ENCODE measurements at places on chromosomes 3 and 15.

DNA sequence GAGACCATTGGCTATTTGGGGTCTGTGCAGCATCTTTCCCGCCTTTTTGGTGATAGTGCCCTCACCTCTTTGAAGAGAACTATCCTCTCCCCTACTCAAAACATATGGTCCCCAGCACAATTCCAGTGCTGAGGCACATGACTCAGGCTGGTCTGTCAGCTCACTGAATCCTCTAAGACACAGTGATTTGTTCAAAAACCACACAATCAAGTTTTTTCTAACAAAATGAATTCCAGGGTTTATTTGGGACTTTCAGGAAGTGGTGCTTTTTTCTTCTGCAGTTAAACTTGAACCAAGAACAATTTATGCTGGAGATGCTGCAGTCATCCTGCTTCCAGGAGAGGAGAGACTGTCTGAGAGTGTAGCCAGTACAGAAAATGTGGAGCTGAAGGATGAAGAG, 142.5 kb upstream of the LMCD1 start:
- H3K4me1 ChIP-seq = no peaks in the 10 kb centered on the region
- DNase-seq = no peak
- H3K27me3 ChIP-seq = peaks cover 28% of the 10 kb centered on the region

DNA sequence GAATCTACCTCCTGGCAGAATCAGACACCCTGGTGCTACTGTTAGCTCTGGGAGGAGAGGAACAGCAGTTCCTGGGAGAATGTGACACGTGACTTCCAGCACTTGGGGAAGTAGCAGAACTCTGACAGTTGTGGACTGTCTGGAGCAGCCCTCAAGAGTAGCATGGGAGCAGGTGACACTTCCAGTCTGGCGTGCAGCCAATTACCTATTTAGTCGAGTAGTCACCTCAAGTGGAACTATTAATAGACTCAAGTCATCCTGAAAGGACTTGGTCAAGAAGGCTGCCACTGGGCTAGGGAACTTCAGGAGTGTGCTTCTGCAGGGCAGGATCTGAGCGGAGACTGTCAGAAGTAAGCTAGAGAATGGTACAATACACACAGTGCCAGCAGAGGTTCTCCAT, 62.3 kb downstream of the MTHFS start:
- no peaks in the 10 kb centered on the region for H3K27me3 ChIP-seq
- H3K4me3 ChIP-seq = no peak overlapping the region
- H3K4me1 ChIP-seq = peaks cover 4% of the 10 kb centered on the region
- DNase-seq = peak; percentile 21
- no peaks in the 10 kb centered on the region for H3K36me3 ChIP-seq

DNA sequence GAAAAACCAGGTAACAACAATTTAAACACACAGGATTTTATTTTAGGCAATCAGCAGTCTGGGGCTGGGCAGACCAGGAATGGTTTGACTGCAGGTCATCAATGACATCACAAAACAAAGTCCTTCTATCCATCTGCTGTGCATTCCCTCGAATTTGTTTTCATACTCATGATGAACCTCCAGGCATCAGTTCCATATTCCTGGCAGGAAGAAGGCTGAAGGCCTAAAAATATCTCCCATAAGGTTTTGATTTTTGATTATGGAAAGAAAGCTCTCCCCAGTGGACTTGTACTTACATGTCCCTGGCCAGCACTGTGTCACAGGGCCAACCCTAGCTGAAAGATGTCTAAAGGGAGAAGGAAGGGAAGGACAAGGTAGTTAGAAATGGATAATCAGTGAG, 107.4 kb downstream of the PEAK1 start:
- no peak overlapping the region for H3K27ac ChIP-seq
- H3K4me1 ChIP-seq = peaks cover 10% of the 10 kb centered on the region
- no peaks in the 10 kb centered on the region for H3K27me3 ChIP-seq
- DNase-seq = no peak

DNA sequence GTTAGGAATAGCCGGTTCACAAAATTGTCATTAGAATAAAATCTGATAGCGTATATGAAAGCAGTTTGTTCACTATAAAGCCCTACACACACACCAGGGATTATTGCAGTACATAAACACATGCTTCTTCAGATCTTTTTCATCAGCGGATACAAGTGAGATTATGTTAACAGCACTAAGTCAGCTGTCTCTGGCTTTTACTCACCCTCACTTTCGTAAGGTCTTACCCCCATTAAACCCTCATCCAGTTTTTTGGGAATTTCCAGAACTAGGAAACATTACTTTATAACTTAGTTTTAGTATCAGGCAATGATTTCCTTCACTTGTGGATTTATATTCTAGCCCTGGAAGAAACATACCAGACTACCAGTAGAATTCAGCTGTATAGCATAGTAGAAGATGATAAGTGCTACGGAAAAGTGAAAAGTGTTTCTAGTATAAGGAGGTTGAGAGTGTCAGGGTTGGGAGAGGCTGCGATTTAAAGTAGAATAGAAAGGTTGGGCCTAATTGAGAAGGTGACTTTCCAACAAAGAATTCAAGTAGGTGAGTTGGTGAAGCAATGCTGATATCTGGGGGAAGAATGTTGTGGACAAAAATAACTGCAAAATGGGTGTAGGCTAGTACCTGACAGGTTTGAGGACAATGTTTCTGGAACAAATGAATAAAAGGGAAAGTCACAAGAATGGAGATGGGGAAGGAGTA, 22.7 kb downstream of the TMEM207 start:
- no peaks in the 10 kb centered on the region for H3K4me1 ChIP-seq
- H3K27ac ChIP-seq = no peak overlapping the region
- no peak overlapping the region for H3K4me3 ChIP-seq
- no peak for DNase-seq
- no peaks in the 10 kb centered on the region for H3K27me3 ChIP-seq
- no peaks in the 10 kb centered on the region for H3K36me3 ChIP-seq

- DNase-seq = no peak
- H3K4me3 ChIP-seq = no peak overlapping the region
- H3K27ac ChIP-seq = no peak overlapping the region
- no peaks in the 10 kb centered on the region for H3K27me3 ChIP-seq
- H3K4me1 ChIP-seq = no peaks in the 10 kb centered on the region
Measured at GRCh38 chr3:183013074-183013473, 32.7 kb upstream of the DCUN1D1 start.

- H3K36me3 ChIP-seq = no peaks in the 10 kb centered on the region
- H3K27me3 ChIP-seq = no peaks in the 10 kb centered on the region
- H3K27ac ChIP-seq = no peak overlapping the region
- H3K4me1 ChIP-seq = peaks cover 28% of the 10 kb centered on the region
- DNase-seq = no peak
Measured at GRCh38 chr15:68385671-68386586, 46.0 kb downstream of the ITGA11 start.

GRCh38 chr3:196502775-196503195, 783 bp downstream of the RNF168 start:
- H3K36me3 ChIP-seq = 0 out of 2 replicates have a peak, but pooled peaks cover 2% of the 10 kb centered on the region
- H3K4me1 ChIP-seq = peaks cover 19% of the 10 kb centered on the region
- H3K27ac ChIP-seq = peak overlapping the region; percentile 80
- peak; percentile 94 for DNase-seq
- H3K4me3 ChIP-seq = peak overlapping the region; percentile 82

DNA sequence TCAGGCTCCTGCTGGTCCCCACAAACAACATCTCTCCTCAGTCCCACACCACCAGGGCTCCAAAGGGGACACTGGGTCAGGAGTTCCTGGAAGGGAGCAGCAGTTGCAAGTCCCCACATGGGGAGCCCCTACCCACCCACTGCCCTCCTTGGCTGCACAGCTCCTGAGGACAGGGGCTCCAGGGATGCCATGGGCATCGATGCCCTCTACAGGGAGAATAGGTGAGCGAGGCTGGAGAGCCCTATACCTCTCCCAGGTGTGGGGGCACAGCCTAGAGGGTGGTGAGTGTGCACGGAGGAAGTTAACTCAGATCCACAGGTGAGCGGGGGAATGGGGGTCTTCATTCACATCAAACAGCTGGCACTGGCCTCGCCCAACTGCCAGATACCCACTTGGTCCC, 141.2 kb upstream of the LINGO1 start:
- H3K27ac ChIP-seq = no peak overlapping the region
- peaks cover 5% of the 10 kb centered on the region for H3K27me3 ChIP-seq
- no peak overlapping the region for H3K4me3 ChIP-seq
- no peaks in the 10 kb centered on the region for H3K4me1 ChIP-seq

GRCh38 chr15:90291679-90292356, 26.3 kb downstream of the NGRN start:
- no peak overlapping the region for H3K4me3 ChIP-seq
- H3K4me1 ChIP-seq = no peaks in the 10 kb centered on the region
- no peaks in the 10 kb centered on the region for H3K27me3 ChIP-seq
- peak; percentile 55 for DNase-seq
- H3K27ac ChIP-seq = no peak overlapping the region

- no peak overlapping the region for H3K27ac ChIP-seq
- H3K4me3 ChIP-seq = peak overlapping the region; percentile 88
- no peak for DNase-seq
- no peaks in the 10 kb centered on the region for H3K36me3 ChIP-seq
Measured at GRCh38 chr3:183161552-183162336, 790 bp downstream of the LAMP3 start.

DNA sequence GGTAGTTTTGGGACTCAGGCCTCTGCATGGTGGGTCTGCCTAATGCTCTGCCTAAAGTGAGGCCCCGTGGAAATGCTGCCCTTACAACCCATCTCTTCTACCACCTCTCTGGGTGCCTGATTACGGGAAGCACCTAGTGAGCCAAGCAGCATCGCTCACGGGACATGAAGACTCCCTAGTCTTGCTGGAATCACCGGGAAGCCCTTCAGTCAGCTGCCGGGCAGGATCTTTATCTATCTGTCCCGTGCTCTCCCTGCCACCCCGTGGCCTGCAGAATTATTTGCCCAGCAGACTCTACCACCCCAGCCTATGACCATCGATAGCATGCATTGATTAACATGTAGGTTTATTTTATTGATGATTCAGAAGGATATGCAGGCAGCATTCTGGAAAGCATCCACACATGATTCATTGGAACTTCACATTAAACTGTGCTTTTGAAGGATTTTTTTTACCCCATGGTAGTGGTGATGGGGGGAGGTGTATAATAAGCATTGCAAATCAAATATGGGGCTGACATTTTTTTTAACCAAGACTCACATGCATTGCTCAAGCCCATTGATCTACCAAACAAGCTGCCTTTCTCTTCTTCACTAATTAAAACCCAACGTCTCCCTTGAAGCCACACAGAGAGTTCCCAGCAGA, 63.1 kb downstream of the ATP2B2 start:
- no peak overlapping the region for H3K27ac ChIP-seq
- H3K27me3 ChIP-seq = peaks cover 27% of the 10 kb centered on the region
- H3K4me3 ChIP-seq = no peak overlapping the region
- DNase-seq = no peak
- H3K36me3 ChIP-seq = no peaks in the 10 kb centered on the region

DNA sequence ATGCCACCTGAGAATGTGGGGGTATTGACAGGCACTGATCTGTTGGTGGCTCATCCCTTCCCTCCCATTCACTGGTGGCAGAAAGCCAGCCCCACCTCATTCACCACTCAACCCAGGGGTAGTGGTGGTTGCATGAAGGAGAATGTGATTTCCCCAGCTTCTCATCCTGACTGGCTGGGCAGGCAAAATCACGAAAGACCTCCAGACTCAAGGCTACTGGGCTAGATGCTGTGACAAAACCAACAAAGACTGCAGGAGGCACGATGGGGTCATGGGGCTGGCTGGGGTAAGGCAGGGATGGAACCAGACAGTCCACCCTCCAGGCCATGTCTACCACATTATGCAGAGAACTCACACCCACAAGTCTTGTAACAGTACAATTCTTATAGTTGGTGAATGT, 33.9 kb downstream of the FSTL1 start:
- no peak for DNase-seq
- peaks cover 24% of the 10 kb centered on the region for H3K4me1 ChIP-seq
- H3K27me3 ChIP-seq = no peaks in the 10 kb centered on the region
- H3K36me3 ChIP-seq = peaks cover 27% of the 10 kb centered on the region

DNA sequence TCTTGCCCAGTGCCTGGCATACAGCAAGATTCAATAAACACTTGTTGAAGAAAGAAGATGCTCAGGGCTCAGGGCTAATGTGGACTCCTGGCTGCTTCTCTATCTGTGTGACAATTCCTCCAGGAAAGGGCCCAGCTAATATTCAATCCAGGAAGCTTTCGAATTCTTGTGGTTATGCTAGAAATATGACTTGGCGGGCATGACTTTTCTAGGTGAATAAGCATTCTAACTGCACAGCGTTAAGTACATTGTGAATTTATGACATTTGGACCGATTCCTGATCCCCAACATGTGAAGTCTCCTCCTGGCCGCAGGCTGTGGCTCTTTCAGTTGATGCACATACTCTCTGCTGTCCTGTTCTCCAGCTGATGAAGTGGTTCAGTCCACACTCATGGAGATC, 117.0 kb downstream of the IMPG2 start:
- peaks cover 12% of the 10 kb centered on the region for H3K4me1 ChIP-seq
- DNase-seq = peak; percentile 72
- no peaks in the 10 kb centered on the region for H3K36me3 ChIP-seq
- H3K4me3 ChIP-seq = no peak overlapping the region
- no peaks in the 10 kb centered on the region for H3K27me3 ChIP-seq
- no peak overlapping the region for H3K27ac ChIP-seq

DNA sequence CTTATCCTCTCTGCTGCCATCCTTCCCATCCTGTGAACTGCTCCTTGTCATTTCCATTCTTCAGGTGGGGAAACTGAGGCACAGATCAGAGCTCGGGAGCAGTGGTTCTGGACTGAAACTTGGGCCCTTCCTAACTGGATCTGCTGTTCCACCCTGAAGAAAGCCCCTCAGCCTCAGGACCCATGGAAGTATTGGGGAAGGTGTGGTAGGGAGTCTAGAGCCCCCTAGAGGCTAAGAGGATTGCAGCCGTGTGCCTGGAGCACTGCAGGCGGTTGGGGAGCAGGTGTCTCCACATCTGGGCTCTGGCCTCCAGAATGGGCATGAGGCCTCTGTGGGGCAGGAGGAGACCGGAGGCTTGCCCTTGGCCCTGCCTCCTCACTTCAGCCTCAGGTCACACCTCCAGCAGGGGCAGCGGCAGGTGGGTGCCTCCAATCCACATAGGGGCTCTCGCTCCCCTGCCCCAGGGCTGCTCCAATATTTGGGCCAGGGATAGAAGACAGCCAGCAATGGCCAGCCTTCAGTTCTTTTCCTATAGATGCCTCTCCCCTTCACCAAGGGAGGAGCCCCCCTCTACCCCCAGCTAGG, 28.1 kb downstream of the DNAJB8 start:
- no peaks in the 10 kb centered on the region for H3K36me3 ChIP-seq
- no peak overlapping the region for H3K27ac ChIP-seq
- no peak overlapping the region for H3K4me3 ChIP-seq
- H3K27me3 ChIP-seq = no peaks in the 10 kb centered on the region
